Peyer's patch (tissue), 4 donors: ENCODE measurements at places on chromosomes 3 and 15.

GRCh38 chr3:156729460-156730179, 55.2 kb downstream of the TIPARP start:
- no peak for DNase-seq

GRCh38 chr3:6125520-6125919, 735.4 kb upstream of the GRM7 start:
- DNase-seq, result no peak

GRCh38 chr15:68073576-68074288, 19.6 kb downstream of the PIAS1 start:
- DNase-seq, result no peak

DNA sequence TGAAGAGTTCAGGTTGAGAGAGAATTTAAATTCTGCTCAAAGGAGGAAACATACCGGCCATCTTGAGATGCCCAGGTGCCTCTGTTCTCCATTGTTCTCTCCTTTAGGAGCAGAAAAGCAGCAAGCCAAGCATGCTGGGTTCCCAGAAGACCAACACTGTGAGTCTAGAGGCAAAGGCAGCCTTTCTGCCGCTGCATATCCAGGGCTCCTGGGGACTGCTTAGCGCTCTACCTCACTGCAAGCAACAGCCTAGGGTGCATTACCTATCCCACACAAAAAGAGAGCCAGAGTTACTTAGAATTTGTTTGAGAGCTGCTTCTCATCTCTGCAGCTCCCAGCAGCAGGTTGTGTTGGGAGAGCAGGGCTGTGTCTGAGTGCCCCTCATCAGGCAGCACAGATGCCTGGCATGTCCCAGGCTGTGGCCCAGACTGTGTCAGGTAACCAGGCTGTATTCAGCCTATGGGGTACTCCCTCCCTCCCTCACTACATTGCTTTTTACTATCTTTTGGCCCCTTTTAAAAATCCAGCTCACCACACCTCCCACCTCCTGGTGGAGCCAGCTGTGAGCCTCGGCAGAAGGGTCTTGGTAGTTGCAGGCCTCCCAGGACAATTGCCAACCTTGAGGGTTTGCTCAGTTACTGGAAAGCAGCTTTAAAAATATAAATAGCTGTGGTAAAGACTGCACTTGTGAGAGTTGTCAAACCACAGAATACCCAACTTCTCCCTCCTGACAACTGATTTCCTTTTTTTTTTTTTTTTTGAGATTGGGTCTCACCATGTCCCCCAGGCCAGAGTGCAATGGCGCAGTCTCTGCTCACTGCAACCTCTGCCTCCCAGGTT, 30.2 kb downstream of the BCL2L10 start:
- no peak for DNase-seq

DNA sequence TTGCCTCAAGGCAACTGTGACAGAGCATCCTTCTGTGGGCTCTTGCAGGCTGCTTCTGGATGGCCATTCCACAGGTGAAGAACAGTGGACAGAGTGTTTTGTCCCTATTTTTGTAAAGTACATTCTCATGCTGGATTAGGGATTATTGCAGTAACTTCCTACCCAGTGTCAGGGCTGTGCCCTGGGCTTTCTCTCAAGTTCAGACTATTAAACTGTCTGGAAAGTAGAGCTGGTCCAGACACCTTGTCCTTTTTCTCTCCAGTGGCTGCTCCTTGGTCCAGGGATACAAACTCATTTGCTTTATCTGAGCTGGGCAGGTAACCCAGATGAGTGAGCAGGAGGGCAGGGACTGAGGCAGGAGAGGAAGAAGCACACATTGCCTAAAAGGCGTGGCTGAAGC, 37.4 kb upstream of the AGBL1 start:
- DNase-seq, result no peak
